ENCODE measurements at places on chromosomes 2 and 18.

DNA sequence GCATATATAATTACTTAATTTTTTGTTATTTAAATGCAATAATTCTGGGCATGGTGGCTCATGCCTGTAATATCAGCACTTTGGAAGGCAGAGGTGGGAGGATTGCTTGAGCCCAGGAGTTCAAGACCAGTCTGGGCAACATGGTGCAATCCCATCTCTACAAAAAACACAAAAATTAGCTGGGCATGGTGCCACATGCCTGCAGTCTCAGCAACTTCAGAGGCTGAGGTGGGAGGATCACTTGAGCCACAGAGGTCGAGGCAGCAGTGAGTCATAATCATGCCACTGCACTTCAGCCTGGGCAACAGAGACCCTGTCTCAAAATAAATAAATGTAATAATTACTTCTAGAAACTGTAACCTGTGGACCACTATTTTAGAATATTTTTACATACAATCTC lies 21.5 kb upstream of the TMEM87B start:
- DNase-seq: peak; percentile 25

- DNase-seq: no peak
Observed at GRCh38 chr18:425106-425745, 75.3 kb downstream of the COLEC12 start.

- no peak for DNase-seq
Observed at GRCh38 chr18:74281011-74281979, 10.5 kb downstream of the CYB5A start.

DNA sequence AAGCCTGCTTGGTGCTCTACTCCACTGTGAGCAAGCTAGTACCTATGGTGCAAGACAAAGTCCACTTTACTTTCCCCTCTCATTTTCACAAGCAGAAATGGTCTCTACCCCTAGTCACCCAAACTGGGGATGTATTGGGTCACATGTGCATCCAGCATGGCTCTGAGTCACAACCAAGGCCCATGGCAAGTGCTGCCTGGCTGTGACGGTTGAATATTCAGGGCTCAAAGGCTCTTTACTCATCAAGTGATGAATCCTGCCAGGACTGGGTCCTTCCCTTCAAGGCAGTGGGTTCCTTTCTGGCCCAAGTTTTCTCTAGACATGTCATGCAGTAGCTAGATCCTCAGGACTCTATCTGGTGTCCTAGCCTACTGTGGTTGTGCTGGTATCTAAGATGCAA lies 311.5 kb downstream of the DLGAP1 start:
- DNase-seq: no peak

- no peak for DNase-seq
Observed at GRCh38 chr2:179764710-179765109, 96.7 kb downstream of the ZNF385B start.

DNA sequence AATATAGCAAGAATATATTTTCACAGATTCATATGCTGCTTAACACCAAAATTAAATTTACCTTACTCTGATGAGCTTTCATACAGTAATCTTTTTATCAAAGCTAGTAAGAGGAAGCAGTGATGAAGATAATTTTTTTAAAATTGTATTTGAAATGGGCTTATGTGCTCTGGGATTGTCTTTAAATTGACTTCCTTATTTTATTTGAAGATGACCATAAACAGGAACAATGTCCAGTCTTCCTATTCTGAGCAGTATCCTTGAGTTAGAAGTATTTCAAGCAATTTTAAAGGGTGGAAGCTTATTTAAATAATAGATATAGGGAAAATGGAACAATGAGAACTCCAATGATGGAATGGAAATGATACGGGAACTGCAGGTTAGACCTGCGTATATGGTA lies 211.6 kb downstream of the MCFD2 start:
- DNase-seq: no peak

DNA sequence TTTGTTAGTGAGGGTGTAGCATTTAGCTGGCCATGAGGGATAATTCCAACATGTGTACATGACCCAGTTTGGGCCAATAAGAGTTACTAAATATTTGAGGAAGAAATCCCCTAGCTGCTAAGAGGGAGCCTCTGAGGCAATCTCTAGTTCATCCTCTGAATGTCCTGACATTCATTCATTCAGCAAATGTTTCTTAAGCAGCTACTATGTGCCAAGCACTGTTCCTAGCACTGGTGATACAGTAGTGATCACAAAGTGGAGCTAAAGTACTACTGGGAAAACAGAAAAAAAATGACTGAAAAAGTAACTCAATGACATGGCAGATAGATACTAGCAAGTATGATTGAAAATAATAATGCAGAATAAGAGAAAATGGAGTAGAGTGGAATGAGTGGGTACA lies 79.8 kb upstream of the PID1 start:
- DNase-seq: no peak

DNA sequence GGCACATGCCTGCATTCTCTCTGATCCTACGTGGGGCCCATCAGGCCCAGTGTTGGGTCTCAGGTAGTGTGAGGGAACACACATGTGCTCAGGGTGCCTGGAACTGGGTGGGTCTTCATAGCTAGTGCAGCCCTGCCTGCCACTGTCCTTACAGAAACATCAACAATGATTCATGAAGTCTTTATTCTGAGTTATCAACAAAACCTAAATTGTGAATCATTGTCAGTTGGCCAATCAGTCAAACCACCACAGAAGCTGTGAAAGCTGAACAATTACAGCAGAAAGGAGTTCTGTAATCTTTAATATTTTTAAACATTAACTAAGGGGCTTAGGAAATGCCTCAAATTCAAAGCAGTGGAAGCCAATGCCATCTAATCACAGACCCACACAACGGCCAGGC lies 82.8 kb upstream of the ZNF521 start:
- no peak for DNase-seq

DNA sequence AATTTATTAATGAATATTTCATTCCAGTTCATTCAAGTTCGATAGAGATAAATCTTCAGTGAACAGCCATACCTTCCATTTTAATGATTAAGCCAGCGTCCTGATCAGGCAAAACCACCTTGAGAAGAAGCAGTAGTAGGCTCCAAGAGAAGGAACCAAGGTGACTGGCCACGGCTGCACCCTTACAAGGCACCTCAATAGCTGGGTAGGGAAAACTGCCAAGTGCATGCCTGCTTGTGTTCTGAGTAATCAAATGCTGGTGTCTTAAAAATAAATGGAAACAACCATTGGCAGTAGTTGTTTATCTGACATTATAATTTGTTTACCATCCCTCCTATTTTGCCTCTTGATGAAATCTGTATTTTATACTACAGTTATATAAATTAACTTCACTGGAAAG lies 10.0 kb upstream of the FEZ2 start:
- no peak for DNase-seq

DNA sequence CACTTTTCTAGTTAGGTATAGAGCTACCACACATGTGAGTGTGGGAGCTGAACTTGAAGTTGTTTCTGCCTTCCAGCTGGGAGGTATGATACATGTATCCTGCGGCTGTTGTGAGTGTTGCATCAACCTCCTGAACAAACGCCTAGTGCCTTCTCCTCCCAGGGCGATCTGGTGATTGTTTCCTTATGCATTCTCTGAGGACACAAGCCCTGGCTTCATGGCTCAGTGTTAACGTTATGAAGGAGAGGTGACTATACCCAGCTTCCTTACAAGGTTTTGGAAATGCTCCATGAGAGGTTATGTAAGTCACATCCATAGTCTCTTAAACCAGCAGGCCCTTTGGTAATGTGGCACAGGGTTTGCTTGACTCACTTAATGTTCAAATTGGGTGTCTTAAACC lies 64.9 kb downstream of the SPRED2 start:
- DNase-seq: peak; percentile 98

- no peak for DNase-seq
Observed at GRCh38 chr2:20633794-20634506, 16.9 kb downstream of the HS1BP3 start.

DNA sequence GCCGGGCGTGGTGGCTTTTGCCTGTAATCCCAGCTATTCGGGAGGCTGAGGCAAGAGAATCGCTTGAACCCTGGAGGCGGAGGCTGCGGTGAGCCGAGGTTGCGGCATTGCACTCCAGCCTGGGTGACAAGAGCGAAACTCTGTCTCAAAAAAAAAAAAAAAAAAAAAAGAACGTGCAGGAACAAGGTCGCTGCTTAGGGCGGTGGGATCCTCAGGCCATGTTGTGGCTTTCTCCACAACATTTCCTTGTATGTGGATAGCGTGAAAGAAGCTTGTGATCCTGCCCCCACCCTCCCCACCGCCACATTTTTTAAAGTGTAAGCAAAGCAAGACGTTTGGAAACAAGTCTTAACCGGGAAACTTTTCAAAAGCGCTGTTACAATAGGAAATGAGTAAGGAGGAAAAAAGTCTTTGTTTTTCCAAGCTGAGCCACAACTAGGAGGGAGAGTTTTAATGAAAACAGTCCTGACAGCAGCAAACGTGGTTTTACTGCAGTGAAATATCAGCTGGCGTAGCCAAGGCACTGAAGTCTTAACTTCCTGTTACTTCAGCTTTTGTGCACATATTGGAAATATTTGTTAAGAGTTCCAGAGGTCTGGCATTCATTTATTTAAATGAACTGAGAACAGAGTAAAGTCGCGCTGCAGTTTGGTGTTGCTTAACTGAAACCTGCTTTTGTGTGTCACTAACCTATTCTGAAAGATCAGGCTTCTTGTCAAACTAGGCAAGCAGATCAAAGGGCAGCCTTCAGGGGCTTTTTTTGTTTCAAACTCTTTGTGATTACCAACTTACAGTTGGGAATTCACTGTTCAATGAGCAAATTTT lies 3.8 kb downstream of the TGIF1 start:
- DNase-seq: peak; percentile 99

GRCh38 chr2:134623796-134624195 lies 95.0 kb downstream of the TMEM163 start:
- DNase-seq: no peak

- no peak for DNase-seq
Observed at GRCh38 chr2:222309361-222309760, 10.6 kb upstream of the PAX3 start.

DNA sequence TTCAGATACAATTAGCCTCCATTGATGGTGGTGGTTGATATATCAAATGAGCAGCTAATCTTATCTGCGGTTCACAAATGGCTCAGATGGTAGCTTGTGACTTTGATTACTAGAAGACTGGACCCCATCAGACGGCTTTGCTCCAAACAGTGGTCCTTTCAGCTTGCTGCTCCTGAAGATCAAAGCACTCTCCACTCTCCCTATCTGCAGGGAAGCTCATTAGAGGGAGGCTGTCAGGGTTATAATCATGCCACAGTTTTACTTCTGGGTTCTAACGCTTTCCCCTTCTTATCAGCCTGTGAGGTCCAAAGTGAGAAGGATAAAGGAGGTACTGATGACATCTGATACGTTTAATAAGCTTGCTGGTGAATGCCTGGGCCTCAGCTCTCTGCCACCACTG lies 247.1 kb upstream of the NT5C1B start:
- DNase-seq: no peak

DNA sequence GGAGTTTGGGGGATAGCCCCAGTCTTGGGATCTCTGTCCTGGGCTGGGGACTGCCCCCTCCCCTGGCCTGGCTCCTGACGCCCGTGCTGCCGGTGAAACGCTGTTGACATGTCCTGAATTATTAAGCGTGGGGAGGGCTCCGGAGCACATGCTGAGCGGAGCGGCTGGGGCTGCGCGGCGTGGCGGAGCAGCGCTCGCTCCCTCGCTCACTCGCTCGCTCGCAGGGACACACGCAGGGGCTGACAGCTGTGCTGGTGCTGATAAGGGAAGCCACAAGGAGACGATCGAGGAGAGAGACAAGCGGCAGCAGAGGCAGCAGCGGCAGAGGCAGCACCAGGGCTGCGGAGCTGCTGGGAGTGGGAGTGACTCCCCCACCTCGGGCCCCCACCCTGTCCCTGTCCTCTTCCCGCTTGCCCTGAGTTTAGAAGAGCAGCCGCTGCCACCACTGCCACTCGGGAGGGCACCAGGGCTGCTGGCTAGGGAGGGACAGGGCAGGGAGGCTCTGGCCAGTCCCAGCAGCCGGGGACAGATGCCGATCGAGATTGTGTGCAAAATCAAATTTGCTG lies at the start of gene ASIC4:
Gene ASIC4 (plus strand): TSS at position 287 of the 566 bp plus-strand sequence. CDS start 243 bp downstream, at position 530.
- no peak for DNase-seq

DNA sequence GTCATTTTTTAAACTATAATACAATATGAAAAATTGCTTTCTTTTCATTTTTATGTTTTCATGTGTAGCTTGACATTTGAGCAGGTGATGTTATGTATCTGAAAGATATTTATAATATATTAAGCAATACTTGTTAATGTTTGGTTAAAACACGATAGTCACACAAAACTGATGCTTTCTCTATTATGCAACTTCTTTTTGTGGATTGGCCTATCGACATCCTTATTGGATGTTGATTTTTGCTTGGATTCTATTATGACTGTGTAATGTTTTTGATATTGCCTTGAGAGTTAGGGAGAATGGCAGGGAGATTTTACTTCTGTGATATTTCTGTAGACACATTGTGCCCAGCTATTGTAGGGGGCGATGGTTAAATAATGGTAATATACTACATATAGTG lies 128.0 kb downstream of the ZNF407 start:
- DNase-seq: no peak

GRCh38 chr2:143954186-143954585 lies 565.7 kb downstream of the ZEB2 start:
- DNase-seq: peak; percentile 47

DNA sequence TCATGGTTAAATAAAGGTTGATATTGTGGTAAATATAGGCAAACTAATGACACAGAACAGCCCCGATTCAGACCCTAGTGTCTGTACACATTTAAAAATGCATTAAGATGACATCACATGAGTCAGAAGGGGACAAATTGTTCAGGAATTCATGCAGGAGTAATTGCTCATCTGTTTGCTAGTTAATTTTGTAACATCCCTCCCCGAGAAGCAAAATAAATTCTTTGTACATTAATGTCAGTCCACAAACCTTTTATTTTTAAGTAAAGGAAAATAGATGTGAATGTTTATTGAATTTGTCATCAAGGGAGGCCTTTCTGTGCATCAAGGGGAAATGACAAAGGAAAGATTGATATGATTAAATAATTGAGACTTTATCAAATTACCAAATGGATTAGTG lies 69.9 kb downstream of the SH3BP4 start:
- peak; percentile 96 for DNase-seq

- DNase-seq: no peak
Observed at GRCh38 chr2:49714454-49714853, 560.1 kb upstream of the FSHR start.

- DNase-seq: no peak
Observed at GRCh38 chr2:218894151-218894879, 13.7 kb downstream of the WNT10A start.

DNA sequence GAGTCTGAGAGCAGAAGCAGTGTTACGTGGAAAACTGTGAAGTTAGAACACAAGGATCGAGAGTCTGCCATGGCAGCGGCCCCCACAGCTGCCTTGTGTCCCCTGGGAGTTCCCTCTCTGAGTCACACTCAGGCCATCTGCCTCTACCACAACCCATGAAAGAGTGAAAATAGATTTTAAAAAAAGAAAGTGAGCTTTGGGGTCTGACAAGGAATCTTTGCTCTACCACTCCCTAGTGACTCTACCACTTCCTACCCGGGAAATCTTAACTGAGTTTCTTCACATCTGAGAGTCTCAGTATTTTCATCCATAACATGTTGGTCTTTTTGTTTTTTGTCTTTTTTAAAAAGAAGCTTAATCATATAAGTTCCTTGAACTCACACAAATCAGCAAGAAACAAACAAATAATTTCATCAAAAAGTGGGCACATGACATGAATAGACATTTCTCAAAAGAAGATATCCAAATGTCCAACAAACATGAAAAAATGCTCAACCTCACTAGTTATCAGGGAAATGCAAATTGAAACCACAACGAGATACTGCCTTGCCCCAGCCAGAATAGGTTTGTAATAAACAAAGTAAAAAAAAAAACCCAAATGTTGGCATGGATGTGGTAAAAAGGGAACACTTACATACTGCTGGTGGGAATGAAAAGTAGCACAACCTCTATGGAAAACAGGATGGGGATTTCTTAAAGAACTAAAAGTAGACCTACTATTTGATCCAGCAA lies 2.4 kb upstream of the MSGN1 start:
- peak; percentile 61 for DNase-seq

GRCh38 chr2:173998386-173998785 lies 33.2 kb upstream of the SP3 start:
- no peak for DNase-seq

Measured in fibroblast of skin of right quadriceps (primary cell).